HTR-8/SVneo (cell line): ENCODE measurements at places on chromosomes 3 and 15.
A peak's percentile ranks its signal among the peaks of the same experiment; 100 is the strongest.

- no peak for DNase-seq
Observed at GRCh38 chr15:74653426-74654102, 37.9 kb downstream of the CLK3 start.

DNA sequence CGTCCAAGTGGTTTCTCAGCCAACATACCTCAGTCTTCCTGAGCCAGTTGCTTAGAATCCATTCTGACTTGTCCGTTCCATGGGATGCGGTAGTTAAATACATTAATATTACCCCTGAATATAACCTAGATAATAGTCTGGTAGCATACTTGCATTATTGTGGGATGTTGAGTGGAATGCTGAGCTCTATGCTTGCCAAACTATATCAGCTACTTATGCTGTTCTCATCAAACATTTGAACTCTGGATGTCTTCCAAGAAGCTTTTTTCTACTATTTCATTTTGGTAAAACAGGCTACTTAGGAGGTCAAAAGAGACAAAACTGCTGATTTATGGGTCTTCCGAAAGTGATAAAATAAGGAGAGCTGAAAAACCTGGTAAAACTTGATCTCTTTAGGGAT, 429.5 kb downstream of the NAALADL2 start:
- no peak for DNase-seq

GRCh38 chr3:4475804-4476203, 8.7 kb upstream of the SUMF1 start:
- DNase-seq, result no peak

DNA sequence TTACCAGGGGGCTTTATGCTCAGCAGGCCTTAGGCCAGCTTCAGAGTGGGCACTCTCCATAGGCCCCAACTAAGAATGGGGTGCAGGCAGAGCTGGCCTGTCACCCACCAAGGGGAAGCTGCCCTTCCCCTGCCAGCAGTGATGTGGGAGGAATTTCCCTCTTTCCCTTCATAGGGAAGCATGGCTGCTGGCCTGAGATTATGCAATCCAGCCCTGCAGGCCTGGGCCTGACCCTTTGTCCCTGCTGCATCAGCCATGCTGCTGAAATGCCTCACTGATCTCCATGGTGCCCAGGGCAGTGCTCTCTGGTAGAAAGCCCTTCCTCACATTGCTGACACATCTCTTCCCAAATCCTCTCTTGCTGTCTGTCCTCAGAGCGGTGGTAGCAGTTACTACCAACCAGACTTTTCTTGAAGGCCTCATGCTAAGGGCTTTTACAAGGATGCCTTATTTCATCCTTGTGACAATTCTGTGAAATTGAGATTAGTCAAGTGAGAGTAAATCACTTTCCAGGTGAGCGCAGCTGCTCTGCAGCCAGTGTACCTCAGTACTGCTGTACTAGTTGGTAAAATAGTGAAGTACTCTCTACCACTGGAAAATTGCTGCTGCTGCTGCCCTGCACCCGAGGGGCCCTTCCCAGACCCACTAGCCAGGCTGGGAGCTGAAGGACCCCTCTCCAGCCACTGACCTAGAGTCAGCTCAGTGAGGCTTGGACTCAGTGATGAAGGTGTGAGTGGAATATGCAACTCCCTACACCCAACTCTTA, 33.8 kb downstream of the MRAS start:
- DNase-seq, result peak; percentile 45

- DNase-seq, result no peak
Observed at GRCh38 chr15:80174017-80174746, 21.4 kb downstream of the FAH start.

DNA sequence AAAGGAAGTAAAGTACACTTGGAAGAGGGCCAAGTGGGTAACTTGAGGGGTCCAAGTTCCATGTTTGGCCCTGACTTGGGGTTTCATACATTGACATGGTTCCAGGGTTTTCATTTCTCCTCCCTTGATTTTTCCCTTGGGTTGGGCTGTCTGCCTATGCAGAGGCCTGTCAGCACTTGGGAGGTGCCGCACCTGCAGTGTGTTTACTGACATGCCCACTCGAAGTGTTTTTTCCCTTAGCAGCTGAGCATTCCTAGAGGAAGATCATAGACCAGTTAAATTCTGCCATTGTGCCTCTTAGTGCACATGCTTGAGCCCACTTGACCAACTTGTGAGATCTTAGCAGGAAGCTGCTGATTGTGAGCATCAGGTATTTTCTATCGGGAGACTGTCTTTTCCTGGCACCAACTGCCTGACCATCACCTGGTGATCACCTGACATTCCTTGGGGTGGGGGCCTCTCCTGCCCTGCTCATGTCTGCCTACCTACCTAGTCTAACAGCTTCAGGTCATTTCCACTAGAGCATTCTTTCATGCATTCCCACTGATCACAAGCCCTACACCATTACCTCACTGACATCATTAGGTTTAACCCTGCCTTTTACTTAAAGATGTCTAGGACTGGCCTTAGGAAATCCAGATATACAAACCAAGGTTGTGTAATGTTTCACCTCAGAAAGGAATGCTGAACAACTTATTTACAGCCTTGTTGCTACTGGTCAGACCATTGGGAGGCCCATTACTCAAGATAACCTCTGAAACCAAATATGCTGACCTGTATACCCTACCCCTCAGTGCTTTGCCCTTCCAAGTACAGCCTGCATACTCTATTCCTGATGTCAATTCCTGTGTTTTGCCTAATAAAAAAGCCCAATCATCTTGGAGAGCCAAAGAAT, 68.3 kb downstream of the CD47 start:
- DNase-seq, result no peak

DNA sequence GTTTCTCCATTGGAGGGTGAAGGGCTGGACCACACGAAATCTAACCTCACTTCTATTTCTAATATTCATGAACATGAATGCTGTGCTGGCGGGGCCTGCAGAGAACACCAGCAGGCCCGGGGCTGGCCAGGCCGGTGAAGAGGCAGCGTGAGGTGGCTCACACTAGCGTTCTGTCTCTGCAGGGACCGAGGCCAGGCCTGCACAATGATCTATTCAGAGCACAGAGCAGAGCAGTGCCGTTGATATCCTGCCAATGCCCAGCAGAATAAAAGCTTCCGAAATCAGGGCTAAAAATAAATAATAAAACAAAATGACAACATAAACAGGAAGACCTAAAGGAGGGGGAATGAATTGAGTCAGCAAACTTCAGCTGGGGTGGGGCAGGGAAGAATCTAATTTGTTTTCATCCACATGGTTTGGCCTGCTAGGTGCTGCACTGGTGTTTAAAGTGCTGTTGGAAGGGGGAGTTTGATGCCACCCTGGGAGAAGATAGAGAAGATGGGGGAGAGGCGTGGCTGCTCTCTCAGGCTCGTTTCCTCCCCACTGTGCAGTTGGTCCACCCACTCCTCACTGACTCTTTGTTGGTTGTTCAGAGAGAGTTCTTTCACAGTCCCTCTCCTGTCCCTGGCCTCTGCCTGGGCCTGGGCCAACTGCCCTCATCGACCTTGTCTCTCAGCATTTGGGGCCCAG, 837.1 kb downstream of the AGBL1 start:
- DNase-seq, result no peak
